Glomerular endothelial cell (primary cell): ENCODE measurements at places on chromosomes 13 and 19.

GRCh38 chr19:40377876-40378385 lies 12.1 kb downstream of the HIPK4 start:
- no peak for DNase-seq

- DNase-seq, result no peak
Observed at GRCh38 chr13:113526466-113527220, 36.1 kb upstream of the DCUN1D2 start.

- DNase-seq, result no peak
Observed at GRCh38 chr13:90239130-90239529, 1108.4 kb upstream of the MIR17HG start.

GRCh38 chr19:30676990-30677679 lies 305.0 kb downstream of the ZNF536 start:
- DNase-seq, result no peak

DNA sequence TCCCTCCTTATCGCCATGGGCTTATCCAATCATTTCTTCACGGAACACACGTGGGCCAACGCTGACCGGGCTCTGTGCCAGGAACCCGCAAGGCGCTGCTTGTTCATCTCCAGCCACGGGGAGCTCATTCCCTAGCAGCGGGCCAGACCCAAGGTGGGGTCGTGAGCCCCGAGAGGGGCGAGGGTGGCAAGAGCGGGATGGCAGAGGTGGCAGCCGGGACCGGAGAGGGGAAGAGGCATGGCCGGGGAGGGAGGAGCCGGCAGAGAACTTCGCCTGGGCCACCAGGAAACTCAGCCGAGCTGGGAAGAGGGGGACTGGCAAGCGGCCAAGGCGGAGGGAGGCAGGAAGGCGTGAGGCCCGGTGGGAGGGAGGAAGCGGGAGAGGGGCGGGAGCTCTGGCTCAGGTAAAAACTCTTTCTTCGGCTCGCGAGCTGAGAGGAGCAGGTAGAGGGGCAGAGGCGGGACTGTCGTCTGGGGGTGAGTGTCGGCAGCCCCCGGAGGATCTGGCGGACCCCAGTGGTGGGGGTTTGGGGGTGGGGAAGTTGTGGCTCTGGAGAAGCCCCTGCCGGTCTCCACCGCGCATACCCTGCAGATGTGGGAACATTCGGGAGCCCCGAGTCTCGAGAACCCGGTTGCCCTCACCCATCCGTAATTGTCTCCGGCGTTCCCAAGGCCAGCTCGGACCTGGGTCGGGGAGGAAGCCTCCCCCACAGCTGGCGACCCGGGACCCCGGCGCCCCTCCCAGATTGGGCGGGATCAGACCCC lies at the start of gene B3GNT3:
Gene B3GNT3, plus strand, starts transcription at position 408 of the 764 bp plus-strand sequence. CDS start 12,670 bp downstream, outside the sequence.
- no peak for DNase-seq

- DNase-seq, result no peak
Observed at GRCh38 chr19:14511229-14511593, 7.0 kb downstream of the DNAJB1 start.

DNA sequence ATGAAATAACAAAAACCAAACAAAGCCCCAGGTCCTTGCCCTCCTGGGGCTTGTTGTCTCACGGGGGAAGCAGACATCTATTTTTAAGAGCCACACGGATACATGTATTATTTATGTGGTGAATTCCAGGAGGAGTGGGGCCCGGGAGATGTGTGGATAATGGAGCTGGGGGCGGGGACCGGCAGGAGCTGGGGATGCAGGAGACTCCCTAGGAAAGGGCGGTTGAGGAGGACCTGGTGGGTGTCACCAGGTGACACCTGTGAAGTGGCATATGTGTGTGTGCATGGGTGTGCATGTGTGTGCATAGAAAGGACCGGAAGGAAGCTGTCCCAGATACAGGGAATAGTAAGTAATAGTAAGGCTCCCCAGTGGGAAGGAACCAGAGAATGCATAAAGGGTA lies 148.9 kb downstream of the URI1 start:
- DNase-seq, result no peak

DNA sequence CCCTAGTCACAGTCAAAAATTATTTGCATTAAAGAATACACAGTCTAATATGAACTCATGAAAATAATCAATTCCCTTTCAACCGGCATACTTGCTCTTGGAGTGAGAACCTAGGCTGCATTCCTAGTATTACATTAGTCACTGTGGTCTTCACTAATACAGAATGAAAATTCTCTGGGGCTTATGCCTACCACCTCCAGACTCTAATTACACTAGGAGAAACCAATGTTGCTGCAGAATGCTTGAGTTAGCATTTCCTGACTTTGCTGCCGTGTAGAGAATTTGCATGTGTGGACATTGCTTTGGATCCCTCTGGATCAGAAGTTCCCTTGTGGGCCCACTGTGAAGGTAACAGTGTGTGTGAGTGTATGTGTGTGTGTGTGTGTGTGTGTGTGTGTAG lies 87.8 kb downstream of the CCNA1 start:
- DNase-seq, result no peak

GRCh38 chr19:3969435-3970312 lies 1.2 kb downstream of the DAPK3 start:
- no peak for DNase-seq

DNA sequence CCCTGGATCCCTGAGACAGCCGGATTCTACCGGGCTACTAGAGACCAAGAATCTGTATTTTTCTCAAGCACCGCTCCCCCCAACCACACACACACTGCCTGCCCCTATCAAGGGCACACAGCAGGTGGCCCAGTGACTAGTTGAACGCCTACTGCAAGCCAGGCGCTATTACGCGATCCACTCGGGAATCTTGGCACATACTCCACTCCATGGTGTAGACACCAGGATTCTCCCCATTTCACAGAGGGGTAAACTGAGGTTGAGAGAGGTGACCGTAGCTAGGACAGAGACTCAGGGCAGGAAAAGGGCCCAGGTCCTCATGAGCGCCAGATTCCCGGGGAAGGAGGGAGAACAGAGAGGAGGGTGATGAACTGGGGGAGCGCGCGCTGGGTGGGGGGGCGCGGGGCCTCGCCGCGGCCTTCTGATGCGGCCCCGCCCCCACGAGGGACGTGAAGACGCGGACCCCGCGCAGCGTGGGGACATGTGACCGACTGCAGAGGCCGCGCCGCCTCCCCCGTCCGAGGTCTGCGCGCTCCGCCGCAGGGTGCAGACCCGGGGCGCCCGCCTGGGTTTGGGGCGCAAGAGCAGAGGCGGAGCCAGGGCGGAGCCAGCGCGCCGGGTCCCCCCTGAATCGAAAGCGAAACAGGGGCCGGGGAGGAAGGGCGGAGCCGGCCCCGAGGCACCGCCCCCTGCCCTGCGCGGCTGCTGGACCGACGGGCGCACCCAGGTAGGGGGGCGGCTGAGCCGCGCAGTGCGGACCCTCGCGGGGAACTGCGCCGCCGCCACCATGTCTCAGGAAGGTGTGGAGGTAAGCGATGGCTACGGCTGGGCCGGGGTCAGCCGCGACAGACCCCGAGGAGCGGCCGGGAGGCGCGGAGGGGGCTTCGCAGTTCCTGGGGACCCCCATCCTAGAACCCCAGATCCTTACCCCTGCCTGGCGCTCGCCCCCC lies at the start of gene SHFL:
Gene SHFL, plus strand, starts transcription at position 677 of the 950 bp plus-strand sequence. Its CDS starts 111 bp downstream, at position 788.
- DNase-seq, result no peak

DNA sequence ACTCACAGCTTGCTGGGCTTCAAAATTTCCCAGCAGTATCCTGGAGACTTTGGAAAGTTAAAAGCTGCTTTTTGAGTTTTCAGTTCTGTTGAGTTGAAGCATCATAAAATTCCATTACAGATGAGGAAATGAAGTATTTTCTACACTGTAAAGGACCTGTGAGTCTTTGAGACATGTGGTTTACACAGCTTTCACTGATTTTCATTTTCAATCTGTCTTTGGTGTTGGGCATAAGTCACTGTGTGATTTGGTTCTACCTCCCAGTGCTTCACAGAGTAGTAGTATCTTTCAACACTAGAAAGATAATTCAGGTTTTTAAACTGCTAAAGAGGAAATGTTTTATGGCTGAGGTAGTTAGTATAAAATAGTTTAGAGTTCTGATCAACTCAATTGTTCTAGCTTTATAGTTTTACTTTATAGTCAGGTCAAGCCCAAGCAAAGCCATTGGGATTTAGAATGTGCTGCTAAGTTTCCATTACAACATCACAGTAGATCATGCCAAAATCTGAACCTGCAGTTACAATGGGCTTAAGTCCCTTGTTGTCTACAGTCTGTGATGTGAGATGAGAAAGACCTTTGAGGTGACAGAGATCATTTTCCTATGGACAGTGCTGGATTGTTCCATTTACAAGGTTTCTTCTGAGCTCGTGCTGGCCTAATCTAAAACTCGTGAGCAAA lies 161.6 kb downstream of the FLT1 start:
- no peak for DNase-seq

GRCh38 chr13:99991013-99991827 lies 9.6 kb downstream of the ZIC2 start:
- no peak for DNase-seq

DNA sequence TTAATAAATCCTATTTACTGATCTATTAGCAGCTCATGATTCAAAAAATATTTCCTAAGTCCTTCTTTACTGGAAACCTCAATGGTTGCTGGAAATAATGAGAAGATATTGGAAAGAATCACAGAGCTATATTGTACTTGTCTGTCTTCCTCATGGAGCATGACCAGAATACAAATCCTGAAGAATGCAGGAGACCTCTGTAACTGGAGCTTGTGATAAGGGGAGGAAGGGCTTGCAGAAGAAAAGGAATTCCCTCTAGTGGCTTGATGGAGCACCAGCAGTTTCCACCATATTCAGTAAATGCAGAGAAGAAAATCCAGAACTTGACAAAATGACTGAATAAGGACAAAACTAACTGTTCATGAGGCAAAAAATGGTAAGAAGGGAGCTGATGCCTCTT lies 1333.1 kb downstream of the EFNB2 start:
- peak; percentile 22 for DNase-seq

GRCh38 chr19:36256064-36256463 lies 41.2 kb downstream of the ZNF146 start:
- no peak for DNase-seq

DNA sequence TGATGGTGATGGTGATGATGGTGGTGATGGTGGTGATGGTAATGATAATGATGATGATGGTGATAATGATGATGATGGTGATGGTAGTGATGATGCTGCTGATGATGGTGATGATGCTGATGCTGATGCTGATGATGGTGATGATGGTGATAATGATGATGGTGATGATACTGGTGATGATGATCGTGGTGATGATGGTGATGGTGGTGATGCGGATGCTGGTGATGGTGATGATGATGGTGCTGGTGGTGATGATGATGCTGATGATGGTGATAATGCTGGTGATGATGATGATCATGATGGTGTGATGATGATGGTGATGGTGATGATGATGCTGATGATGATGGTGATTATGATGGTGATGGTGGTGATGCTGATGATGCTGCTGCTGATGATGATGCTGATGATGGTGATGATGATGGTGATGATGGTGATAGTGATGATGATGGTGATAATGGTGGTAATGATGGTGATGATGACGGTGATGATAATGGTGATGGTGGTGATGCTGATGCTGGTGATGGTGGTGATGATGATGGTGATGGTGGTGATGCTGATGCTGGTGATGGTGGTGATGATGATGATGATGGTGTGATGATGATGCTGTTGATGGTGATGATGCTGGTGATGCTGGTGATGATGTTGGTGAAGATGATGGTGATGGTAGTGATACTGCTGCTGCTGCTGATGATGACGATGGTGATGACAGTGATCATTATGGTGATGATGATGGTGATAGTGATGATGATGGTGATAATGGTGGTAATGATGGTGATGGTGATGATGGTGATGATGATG lies 62.8 kb downstream of the ZNF536 start:
- no peak for DNase-seq

DNA sequence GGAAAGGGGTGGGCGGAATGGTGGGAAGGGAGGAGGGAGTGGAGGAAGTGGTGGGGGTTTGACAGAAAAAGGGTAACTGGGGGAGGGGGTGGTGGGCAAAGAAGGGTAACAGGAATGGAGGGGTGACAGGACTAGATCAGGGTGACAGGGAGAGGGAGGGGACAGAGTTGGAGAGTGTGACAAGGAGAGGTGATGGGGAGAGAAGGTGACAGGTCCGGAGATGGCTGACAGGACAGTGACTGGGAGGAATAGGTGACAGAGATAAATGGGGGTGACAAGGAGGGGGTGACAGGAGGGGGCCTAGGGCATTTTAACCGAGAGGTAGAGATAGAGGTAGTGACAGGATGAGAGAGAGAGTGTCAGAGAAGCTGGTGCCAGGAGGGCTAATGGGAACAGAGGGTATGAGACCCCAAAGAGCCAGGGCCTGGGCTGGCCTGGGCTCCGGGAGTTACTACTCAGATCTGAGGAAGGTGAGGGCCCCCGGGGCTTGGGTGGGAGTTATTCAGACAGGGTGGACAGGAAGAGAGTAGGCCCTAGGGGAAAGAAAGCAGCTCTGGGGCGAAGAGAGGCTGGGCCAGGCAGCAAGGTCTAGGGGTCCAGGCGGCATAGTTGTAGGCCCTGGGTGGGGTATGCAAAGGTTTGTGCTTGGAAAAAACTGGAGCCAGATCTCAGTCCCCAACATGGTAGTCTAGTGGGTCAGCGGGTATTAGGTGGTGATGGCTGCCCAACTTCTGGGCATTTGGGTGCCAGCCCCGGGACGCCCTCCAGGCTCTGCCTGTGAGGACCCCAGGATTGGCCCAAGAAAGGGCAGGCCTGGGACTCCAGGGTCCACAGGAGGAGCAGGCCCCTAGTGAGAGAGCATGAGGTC lies 660 bp downstream of the CIC start:
- DNase-seq, result no peak

- DNase-seq, result peak; percentile 61
Observed at GRCh38 chr19:44951179-44952159, 3.7 kb upstream of the CLPTM1 start.

DNA sequence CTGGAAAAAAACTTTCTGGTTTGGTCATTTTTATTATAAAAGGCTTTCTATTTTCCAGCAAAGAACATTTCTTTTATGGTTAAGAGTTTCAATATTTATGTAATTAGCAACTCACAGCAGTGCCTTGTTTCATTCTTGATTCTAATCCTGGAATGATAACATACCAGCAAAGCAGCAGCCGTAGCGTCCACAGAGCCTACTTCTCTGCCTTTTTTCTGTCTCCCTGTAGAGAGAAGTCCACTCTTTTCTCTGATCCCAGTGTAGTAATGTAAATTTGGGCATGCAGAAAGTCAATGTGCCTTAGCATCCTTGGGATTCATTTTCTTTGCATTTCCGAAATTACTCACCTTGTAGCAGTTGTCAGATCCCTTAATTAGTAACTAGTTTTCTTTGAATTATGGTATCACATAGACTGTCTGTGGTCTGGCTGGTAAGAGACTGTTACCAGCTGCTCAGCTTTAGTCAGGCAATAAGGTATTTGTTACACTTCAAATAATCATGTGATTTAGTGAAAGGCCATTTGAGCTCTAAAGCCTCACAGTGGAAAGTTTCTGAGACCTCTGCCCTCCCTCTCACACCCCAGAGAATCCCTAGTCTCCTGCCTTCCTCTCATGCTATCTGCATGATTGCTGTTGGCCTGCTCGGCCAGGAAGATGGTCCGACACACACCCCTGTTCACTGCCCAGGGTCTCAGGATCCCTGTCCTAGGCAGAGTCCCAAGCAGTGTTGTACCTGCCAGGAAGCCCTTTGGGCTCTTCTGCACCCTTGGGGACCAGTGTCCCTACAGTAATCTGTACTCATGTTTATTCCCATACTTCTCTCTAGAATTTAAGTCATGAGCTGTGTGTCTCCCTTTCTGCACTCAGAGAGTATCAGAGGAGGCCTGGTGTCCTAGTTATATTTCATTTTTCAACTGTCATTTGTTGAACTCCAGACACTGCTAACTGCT lies 86.3 kb downstream of the LRCH1 start:
- DNase-seq, result no peak

GRCh38 chr13:31105020-31105795 lies 56.5 kb downstream of the HSPH1 start:
- DNase-seq, result no peak
